DMS79 (cell line): ENCODE measurements at places on chromosomes 5 and 9.

DNA sequence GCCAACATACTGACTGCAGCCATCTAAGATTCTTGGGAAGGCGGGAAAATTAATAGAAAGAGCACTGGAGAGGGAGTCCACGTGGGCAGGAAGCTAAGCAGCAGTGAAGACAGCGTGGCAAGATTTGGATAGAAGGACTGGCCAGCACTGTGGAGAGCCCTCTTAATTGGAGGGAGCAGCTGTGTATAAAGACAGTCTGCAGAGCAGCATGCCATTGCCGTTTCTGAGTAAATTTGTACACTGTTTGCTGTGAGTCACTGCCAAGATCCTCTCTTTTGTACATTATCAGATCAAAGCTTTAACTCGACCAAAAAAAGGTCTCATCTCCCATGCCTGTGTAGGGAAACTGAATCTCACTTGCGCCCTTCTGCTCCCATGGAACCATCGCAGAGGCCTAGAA lies 45.3 kb downstream of the INSYN2B start:
- DNase-seq: no peak

DNA sequence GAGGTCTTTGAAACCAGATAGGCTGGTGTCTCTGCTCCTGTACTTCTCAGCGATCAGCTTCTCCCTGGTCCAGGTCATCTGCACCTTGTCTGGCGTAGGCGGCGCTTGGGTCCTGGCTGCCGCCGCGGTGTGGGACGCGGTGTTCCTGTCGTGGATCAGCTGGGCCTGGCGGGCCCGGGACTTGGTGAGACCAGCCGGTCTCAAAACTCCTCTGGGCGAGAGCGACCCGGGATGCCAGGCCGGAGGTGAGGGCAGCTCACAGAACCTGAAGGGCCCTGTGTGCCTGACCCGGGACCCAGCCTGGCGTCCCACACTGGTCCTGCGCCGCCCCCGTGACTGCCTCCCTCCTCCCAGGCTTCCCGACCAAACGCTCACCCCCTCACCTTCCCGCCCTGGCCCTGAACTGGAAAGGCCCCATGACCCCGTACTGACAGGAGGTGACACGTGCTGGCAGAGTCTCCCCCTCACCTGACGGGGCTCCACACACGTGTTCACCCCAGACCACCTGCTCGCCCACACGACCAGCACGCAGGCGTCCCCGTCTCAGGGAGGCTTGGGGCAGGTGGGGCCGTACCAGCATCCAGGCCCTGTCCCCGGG lies 49.0 kb downstream of the NKD2 start:
- DNase-seq: no peak

DNA sequence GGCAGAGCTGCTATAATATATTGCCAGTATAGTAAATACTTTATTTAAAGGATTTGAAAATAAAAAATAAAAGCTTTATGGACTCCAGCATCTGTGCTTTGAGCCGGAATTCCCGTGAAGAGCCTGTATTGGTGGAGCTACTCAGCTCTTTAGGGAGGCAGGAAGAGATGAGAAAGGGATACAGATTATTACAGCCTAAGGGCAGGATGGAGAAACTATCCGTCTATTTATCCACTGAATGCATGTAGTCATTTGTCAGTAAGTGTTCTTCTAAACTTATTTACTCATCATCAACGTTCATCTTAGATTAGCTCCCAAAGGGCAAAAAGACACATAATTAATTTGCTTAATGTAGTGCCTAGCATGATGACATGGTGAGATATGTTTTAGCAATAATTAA lies 48.4 kb downstream of the SLC1A1 start:
- no peak for DNase-seq

DNA sequence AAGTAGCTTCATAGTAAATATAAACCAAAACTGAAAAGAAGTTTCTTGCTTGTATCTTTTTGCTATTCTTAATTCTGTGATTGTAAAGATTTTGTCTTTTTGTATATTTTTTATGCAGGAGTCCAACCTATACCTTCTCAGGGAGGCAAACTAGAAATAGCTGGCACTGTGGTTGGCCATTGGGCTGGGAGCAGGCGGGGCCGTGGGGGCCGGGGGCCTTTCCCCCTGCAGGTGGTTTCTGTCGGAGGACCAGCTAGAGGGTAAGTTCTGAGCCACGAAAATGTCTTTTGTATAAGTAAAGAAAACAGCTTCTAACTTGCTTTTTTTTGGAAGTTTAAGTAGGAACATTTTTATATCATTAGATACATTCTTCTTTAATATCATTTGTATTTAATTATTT lies 15.4 kb upstream of the PHF2 start:
- no peak for DNase-seq

- no peak for DNase-seq
Observed at GRCh38 chr9:70435948-70436347, 21.5 kb upstream of the KLF9 start.

DNA sequence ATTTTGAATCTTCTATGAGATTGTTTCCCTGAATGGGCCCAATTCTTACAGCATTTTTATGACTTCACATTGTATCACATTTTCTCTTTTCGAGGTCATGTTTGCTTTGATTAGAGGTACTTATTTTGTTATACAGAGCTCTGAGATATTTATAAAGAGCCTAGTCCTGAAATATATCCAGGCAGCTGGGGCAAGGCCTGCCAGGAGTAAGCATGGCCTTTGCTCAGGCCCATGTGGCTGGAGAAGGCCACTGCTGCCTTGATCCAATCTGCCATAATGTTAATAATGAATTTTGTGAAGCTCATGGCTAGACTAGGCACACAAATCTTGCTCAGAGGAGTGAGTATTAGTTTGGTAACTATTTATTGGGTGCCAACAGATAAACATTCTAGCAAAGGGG lies 96.0 kb downstream of the TARS1 start:
- DNase-seq: no peak

DNA sequence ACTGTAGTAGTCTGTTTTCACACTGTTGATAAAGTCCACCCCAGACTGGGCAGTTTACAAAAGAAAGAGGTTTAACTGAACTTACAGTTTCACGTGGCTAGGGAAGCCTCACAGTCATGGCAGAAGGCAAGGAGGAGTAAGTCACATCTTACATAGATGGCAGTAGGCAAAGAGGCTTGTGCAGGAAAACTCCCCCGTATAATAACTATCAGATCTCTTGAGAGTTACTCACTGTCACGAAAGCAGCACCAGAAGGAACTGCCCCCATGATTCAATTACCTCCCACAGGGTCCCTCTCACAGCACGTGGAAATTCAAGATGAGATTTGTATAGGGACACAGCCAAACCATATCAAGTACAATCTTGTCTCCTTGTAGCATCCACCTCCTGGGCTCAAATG lies 21.1 kb downstream of the PARP8 start:
- no peak for DNase-seq

GRCh38 chr9:106697390-106697749 lies 165.6 kb upstream of the ZNF462 start:
- no peak for DNase-seq

DNA sequence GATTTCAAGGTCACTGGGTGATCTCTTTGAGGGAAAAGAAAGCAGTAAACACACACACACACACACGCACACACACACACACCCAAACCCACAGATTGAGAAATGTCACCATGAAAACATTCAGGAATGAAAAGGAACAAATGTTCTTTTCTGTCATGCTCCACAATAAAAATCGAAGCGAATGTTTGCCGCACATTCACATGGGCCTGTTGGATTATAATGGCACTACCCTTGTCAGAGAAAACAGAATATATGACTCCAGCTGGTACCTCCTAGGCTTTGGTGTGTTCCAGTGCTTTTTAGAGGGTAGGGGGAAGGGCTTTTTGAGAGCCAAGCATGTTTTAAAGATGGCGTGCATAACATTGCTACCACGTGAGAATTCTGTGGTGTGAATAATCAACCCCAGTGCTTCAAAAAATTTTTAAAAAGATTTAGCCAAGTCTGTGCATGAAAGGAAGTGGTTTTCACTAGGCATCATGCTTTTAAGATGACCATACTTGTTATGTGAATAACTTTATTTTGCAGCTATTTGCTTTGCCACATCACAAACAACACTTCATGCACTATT lies 120.8 kb upstream of the ZNF608 start:
- no peak for DNase-seq

- no peak for DNase-seq
Observed at GRCh38 chr9:69621730-69622460, 50.3 kb downstream of the APBA1 start.

DNA sequence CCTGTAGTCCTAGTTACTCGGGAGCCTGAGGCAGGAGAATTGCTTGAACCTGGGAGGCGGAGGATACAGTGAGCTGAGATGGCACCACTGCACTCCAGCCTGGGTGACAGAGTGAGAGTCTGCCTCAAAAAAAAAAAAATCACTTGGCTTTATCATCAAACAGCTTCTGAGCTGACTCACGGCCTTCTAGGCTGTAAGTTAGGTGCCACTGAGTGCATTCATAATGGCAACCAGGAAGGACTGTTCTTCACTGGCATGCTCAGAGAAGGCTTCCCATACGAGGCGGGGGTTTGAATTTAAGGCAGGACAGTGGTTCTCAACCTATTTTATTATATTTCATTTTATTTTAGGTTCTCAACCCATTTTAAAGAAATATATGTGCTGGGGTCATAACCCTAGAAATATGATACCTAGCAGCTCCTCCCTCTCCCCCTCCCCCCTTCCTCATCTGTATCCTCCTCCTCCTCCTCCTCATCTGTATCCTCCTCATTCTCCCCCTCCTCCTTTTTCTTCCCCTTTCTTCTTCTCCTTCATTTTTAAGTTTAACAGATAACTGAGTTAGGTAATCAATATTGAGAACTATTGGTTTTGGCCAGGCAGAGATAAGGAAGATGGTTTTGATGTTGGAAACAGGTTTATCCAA lies 19.0 kb upstream of the LHFPL2 start:
- DNase-seq: no peak

DNA sequence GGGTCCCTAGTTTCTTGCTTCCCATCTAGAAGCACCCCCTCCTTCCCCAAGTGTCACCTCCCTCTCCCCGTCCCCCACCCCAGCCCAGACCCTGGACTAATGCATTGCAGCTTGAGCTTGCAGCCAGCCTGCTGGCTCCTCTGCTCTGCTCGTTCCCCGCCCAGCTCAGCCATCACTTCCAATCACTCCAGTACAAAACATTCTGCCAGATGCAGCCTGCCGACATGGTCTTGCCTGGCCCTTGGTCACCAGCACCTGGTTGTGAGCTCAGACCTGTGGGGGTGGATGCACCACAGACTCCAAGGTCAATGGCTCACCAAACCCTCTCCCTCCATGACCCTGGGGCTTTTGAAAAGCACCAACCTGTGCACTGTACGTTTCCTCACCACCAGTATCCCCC lies 172.9 kb upstream of the SMIM23 start:
- no peak for DNase-seq

- DNase-seq: no peak
Observed at GRCh38 chr9:38343552-38343951, 49.0 kb upstream of the ALDH1B1 start.

GRCh38 chr5:132020568-132021339 lies 9.3 kb upstream of the ACSL6 start:
- DNase-seq: no peak

- no peak for DNase-seq
Observed at GRCh38 chr9:135978642-135979546, 17.7 kb upstream of the UBAC1 start.

DNA sequence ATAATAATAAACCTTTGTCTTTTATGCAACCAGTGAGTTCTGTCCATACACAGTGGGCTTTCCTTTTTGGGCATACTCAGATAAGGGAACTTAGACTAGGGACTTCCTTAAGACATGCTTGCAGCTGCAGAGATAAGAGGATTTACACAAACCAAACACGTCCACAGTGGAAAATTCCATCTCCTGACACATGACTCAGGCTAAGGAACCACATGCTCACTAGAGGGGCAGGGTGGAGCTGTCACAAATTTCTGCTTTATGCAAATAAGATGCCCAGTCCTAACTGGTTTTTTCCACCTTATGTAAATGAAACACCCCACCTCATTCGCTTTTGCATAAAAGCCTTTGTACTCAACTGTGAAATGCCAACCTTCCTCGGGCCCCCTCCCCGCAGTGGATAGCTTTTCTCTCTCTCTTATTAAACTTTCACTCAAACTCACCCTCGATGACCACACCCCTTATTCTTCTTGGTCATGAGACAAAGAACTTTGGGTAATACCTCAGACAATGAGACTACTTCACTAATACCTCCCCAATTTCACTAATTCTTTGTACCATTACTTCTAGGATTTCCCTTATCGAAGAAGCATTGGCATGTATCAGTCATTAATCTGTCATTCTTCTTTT lies 170.3 kb upstream of the FTMT start:
- no peak for DNase-seq

DNA sequence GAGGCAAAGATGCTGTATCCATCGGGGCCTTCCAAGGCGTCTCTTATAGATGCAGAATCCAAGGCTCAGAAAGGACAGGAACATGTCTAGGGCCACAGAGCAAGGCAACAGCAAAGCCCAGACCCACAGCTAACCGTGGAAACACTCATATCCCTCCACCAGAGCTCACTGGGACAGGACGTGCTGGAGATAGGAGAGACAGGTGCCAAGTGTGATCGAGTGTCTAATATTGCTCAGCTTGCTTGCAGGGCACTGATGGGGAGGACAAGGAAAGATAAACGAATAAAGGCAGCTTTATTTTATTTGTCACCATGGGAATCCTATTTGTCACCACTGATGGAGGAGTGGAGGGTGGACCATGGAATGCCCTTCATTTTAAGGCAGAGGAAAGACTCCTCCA lies 44.0 kb upstream of the AKNA start:
- no peak for DNase-seq

GRCh38 chr9:133581011-133581410 lies 28.2 kb downstream of the FAM163B start:
- DNase-seq: no peak

DNA sequence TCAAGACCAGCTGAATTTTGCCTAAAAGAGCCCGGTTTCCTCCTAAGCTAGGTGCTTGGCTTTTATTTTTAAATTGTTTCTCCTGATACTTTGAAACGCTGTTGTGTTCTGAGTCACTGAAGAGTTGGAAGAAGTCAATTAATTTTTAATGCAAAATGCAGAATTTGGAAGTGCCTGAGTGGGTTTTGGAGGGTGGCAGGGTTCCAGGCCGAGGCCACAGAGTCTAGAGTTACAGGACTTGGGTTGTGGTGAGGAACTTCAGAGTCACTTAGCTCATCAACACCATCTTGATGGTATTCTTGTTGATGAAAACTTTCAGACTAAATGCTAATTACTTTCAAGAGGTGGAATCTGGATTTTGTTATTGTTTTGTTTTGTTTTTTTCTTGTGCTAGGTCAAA lies 130.6 kb downstream of the PDZD2 start:
- no peak for DNase-seq

DNA sequence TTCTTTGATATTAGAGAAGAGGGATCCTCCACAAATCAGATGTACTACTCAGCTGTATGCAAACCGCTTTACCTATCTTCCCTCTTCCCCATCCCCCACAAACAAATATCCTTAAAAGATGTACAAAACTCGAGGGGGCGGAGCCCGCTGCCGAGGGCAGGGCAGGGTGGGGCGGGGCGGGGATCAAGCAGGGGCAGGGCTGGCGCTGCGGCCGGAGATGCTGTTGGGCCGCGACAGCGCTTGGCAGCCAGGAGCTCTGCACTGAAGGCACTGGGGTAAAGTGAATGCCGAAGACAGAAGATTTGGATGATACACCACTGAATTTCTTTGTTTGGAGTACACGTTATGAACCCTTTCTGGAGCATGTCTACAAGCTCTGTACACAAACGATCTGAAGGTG lies 474.8 kb downstream of the CDH10 start:
- no peak for DNase-seq
